Activated CD8-positive, alpha-beta T cell treated with anti-CD3 and anti-CD28 coated beads, Interleukin-2, amount 10 ng/mL, durations not matched to agents 7 days and 5 days (primary cell): ENCODE measurements at places on chromosomes 1 and 21. TPM values are rescaled to one million over a fixed set of nuclear protein-coding genes. Genes with fewer than 3 reads are reported as not detected.

- no peaks in the 10 kb centered on the region for H3K4me1 ChIP-seq
- no peak overlapping the region for H3K4me3 ChIP-seq
- H3K27me3 ChIP-seq = no peaks in the 10 kb centered on the region
- DNase-seq = no peak
- H3K36me3 ChIP-seq = no peaks in the 10 kb centered on the region
Measured at GRCh38 chr1:241411056-241411775, 54.2 kb upstream of the RGS7 start.

DNA sequence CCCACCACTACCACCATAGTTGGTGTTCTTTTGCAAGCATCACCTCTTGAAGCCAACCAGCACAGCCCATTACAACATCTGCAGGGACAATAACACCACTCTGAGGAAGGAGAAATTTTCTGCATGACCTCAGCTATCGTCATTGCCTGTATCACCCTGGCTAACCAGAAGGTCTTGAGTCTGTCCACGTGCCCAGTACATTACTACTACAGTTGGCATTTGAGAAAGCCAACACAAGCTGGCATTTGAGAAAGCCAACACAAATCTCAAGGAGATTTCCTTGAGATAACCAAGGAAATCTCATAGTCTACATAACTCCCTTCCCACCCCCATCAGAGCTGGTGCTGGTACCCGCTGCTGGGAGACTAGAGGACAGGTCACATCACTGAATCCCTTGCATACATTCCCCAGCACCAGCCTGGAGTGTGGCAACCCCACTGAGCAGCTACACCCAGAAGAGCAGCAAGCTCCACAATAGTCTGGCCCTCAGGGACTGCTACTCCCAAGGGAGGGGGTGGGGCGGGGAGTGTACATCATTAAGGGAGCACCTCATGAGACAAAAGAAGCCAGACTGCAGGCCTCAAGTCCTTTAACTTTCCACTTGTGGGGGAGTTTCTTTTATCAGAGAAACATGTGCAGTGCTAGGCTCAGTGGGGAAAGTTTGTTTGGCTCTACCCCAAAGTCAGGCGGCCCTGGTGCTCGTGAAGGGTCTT, 46.0 kb upstream of the GUCA2A start:
- H3K4me3 ChIP-seq = no peak overlapping the region
- no peak overlapping the region for H3K27ac ChIP-seq
- DNase-seq = no peak
- H3K27me3 ChIP-seq = no peaks in the 10 kb centered on the region
- H3K36me3 ChIP-seq = peaks cover 68% of the 10 kb centered on the region

GRCh38 chr1:166811691-166812090, 27.6 kb upstream of the POGK start:
- H3K4me3 ChIP-seq = no peak overlapping the region
- no peaks in the 10 kb centered on the region for H3K4me1 ChIP-seq
- no peak overlapping the region for H3K27ac ChIP-seq
- H3K36me3 ChIP-seq = no peaks in the 10 kb centered on the region
- H3K27me3 ChIP-seq = peaks cover 18% of the 10 kb centered on the region
- no peak for DNase-seq

POTED gene
- not detected for total RNA-seq

GRCh38 chr1:73947009-73947408, 251.0 kb downstream of the LRRIQ3 start:
- no peak overlapping the region for H3K27ac ChIP-seq
- H3K4me3 ChIP-seq = no peak overlapping the region
- DNase-seq = no peak
- H3K27me3 ChIP-seq = no peaks in the 10 kb centered on the region
